ENCODE measurements at places on chromosomes 11 and 22.

DNA sequence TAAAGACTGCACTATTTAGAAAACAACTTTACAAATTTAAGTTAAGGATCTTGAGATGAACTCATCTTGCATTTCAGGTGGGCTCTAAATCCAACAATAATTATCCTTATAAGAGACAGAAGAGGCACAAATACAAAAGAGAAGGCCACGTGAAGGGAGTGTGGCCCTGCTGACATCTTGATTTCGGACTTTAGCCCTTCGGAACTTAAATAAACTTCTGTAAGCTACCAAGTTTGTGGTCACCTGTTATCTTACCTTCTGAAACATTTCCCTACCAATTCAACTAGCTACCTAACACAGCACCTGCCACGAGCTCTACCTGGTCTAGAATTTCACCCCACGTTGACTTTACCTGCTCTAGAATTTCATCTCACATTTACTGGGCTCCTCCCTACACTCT lies 42.9 kb upstream of the ARHGAP32 start:
- DNase-seq = no peak

GRCh38 chr11:43581370-43582023 lies 99.0 kb upstream of the HSD17B12 start:
- no peak for DNase-seq

GRCh38 chr11:133388260-133388659 lies 144.0 kb downstream of the OPCML start:
- DNase-seq = no peak

- DNase-seq = peak; percentile 39
Measured at GRCh38 chr11:134139873-134140331, 71.0 kb downstream of the JAM3 start.

- DNase-seq = no peak
Measured at GRCh38 chr11:100182927-100183326, 504.2 kb upstream of the ARHGAP42 start.

DNA sequence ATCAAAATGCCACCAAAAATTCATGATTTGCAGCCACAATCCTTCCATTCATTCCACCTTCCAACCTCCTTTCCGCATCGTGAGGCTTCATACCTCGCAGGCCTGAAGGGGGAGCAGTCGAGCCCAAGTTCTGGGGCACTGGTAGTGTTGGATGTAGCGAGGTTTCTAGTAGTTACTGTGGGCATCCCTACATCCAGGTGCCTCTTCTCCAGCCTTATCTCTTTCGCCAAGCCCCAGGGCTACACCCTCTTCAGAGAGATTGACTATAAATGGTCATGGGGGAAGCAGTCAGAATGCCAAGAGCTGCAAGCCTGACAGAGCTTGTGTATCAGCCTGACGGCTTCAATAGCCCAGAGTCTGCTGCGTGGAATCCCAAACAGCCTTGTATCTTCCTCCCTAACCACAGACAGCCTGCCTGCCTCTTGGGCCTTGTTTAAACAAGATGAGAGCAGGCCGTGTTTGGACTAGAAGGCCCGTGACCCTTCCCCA lies 28.9 kb downstream of the CLMP start:
- DNase-seq = no peak

DNA sequence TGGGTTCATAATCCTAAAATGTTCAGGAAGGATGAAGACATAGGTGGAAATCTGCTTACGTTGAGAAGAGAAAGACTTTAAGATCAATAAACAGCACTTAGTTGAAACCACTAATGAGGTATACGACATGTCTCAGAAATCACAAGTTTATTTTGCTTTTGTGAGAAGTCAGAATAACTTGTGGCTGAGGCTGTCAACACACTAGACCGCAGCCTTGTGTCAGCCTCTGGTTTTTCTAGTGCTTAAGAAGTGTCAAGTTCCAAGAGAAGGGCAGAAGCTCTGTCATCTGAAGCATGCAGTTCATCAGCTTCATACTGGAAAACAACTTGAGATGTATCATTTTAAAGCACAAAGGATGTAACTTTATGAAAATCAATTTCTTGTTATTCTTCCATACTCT lies 420.9 kb downstream of the METTL15 start:
- DNase-seq = no peak

Measured in left renal pelvis (tissue), 4 donors.